ENCODE measurements at places on chromosomes 11 and 22.
A peak's percentile ranks its signal among the peaks of the same experiment; 100 is the strongest.

- no peak for DNase-seq
Measured at GRCh38 chr11:72826191-72826941, 12.2 kb downstream of the ATG16L2 start.

DNA sequence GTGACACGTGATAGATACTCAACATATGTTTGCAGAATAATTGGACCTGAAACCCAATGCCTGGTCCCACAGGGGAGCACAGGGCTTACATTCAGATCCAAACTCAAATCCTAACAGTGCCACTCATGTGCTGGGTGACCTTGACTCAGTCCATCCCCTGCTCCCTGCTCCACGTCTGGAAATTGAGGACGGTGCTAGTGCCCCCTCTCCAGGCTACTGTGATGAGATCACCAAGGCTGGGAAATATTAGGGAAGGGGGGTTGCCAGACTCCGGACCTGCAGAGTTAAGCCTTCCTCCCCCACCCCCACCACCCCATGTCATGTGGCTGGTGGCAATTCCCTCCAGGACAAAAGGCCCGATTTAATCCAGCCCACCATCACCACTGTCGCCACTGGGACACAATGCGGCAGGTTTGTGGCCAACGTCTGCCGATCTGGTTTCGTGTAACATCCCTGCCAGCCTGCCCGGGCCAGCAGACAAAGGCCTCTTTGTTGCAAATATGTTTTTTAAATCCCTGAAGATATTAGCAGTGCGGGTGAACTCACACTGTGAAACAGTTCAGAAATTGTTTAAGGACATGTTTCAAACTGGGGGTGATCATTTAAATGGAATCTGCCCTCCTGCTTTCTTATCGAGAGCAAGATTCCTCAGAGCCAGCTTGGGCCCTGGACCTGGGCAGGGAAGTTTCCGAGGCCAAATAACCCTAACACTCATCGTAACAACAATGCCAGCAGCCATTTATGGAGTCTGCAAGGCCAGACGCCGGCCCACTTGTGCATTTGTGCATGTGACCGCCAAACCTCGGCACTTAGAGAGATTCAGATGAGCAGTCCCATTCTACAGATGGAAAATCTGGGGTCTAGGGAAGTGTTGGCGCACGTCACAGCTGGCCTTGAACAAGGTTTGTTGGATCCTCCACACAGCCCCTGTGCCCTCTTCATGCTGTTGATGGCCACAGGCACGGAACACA lies 19.6 kb upstream of the MN1 start:
- DNase-seq, result no peak

DNA sequence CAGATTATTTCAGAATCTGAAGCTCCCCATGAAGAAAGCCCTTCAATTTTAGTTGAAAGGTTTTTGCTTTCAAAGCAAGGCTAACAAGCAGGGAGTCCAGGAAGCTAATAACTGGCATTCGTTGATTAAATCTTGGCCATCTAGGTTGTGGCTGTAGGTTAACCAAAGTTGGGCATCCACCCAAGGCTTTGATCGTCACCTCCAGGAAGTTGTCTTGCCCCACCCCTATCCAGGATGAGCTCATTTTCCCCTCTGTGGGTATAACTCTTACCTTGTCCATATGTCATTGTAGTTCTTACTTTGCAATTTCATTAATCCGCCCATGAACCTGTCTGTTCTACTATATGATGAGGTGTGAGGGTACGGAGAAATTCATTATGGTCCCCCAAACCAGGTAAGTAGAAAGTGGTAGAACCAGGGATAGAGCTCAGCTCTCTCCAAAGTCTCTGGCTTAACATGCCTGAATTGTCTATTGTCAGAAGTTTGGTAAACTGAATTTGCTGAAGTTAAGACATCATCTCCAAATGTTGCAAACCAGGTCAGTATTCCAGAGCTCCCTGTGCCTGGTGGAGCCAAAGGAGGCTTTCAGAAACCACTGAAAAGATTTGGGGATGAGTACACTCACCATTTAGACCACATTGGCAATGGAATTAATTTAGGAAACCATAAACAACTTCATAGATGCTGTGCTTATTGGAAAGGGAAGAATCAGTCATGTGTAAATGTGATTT lies 97.1 kb downstream of the CD44 start:
- no peak for DNase-seq

DNA sequence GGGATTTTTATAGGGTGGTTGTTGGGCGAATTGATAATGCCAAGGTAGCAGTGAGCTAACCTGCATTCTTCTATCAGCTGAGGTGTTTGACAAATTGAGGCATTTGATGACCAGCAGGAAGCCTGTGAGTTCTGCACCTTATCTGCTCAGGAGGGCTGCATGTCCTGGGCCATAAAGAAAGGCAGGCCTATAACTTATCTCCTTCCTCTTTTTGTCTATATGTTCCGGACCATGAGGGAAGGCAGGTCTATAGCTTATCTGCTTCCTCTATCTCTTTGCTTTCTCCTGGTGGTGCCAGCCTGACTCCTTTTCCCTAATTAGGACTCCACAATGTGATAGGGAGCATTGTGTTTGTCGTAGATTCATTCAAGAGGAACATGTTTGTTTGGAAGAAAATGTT lies 8.6 kb upstream of the JAM3 start:
- no peak for DNase-seq

GRCh38 chr11:13384908-13385640 lies 77.9 kb downstream of the BTBD10 start:
- peak; percentile 41 for DNase-seq

DNA sequence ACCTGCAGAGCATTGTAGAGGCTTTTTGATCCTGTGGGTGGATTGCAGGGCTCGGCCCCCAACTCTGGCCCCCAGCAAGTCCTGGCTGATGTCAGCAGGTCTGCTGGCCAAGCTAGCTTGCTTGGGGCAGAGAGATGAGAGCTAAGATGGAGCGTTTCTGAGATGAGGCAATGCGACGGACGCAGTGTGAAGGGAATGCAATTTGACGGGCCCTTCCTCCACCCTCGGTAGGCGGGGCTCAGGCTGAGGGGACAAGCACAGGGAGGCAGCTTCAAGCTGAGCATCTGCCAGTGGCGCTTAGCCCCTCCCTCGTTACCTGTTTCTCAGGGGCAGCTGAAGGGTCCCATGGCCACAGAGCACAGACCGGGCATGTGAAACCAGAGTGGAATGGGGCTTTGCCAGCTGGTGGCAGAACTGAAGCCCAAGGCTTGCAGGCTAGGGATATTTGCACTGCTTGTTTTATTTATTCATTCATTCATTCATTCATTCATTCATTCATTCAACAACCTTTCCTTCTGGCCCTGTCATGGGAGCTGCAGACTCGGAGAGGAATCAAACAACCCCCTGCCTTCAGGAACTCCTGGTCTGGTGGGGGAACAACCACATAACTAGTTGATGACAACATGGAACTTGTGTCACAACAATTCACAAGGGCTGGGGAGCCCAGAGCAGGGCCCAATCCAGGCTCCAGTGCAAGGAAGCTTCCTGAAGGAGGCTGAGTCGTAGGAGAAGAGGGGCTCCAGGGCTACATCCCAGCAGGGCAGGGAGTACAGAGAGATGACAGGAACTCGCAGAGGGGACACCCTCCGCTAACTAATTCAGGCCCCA lies 66.8 kb downstream of the THAP12 start:
- DNase-seq, result no peak

DNA sequence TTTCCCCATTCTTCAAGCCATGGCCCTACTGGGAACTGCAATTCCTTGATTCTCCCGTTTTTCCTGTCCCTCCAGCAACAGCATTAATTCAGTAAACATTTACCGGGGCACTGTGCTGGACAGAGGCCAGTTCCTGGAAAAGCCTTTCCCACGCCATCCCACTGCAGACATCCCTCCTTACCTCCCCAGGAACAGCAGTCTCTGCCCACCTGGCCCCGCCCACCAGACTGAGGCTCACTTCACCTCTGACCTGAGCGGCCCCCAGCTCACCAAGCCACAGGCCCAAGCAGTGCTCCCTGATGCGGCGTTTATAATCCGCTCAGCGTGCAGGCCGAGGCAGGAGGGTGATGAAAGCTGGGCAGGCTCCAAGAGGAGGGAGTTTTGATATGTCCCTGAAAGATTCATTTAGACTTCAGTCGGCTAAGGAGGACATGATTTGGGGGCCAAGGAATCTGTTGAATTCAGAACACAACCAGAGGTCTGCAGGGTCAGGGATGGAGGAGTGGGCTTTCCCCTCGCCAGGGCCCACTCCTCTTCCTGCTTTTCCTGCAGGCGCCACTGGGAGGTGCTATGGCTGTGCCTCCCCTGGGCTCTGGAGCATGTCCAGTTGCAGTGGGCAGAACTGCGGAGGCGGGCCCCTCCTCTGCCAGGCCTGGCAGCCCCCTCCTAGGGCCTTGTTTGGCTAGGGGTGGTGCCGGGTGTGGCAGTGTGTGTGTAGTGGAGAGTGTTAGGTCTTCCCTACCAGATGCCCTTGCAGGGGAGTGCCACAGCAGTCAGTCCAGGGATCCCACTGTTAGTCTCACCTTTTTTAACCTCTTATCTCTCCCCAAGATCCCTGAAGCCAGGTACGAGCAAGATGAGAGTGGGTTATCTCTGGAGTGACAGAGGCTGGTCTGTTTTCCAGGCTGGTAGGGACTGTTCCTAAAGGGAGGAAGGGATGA lies 1.4 kb upstream of the TAGLN start:
- no peak for DNase-seq

GRCh38 chr11:86068138-86068871 lies 579 bp downstream of the PICALM start:
- no peak for DNase-seq
